ENCODE measurements at places on chromosomes 2 and 18.

DNA sequence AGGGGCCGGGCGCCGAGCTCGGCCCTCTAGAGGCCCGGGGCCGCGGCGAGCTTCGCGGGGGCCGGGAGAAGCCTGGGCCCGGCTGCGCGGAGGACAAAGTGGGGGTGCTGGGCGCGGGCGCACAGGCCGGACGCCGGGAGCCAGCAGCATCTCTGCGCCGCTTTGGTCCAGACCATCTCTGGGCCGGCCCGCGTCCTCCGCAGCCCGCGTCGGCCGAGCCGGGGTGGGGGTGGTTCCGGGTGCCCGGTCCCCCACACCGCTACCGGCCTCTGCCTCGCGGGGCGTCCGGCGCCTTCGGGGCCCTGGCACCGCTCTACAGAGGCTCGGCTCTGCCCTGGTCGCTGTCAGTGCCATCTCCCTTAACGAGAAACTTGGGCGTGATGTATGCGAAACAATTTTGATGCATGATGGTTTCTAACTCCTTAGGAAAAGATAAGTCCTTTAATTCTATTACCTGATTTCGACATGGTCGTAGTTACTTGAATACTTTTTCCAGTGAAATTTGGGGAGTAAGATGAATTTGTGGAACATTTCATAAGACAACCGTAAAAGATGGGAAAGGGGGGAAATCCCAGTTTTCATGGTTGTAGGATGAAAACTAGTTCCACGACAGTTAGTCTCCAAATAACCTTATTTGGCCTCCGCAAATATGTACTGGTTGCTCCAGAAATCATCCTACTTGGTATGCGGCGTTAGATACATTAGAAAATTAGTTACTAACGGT lies 562 bp downstream of the TWSG1 start:
- no peak for DNase-seq

- DNase-seq: no peak
Measured at GRCh38 chr2:177675825-177676224, 283.3 kb downstream of the AGPS start.

- no peak for DNase-seq
Measured at GRCh38 chr2:235493402-235493774, 455 bp upstream of the AGAP1 start.

GRCh38 chr2:11387100-11387390 lies 42.6 kb upstream of the ROCK2 start:
- no peak for DNase-seq

DNA sequence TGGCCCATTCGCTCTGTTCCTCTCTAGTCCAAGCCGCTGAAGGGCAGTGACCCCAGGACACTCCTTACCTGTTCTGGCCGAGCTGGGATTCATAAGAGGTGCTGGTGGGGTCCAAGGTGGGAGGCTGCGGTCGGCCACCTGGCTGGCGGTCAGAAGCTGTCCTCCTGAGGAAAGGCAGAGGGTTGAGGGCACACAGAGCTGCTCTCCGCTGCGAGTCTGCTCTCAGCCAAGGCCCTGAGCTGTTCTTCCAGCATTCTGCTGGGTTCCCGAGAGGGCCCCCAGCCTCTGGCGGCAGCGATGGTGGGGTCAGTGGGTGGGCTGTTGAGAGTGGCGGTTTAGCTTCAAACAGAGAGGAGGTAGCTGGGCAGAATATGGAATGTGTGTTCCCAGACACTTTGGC lies 3.8 kb downstream of the PCARE start:
- DNase-seq: no peak

GRCh38 chr2:8676921-8677645 lies 4.8 kb upstream of the ID2 start:
- peak; percentile 20 for DNase-seq

DNA sequence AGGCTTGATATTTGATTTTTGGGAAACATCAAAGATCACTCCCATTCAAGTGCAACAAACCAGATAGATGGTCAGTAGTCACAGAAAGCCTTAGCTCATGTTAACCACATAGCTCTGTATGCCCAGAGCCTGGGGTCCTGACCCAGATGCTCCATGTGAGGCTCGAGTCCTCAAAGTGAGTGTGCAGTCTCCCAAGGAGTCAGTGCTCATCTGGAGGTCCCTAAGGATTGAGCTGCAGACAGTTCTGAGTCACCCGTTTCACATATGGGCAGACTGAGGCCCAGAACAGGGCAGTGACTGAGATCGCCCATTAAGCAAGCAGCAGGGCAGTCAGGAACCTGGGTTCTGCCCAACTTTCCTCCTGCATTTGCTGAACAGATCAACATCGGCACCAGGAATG lies 9.2 kb downstream of the TMEM37 start:
- DNase-seq: no peak

DNA sequence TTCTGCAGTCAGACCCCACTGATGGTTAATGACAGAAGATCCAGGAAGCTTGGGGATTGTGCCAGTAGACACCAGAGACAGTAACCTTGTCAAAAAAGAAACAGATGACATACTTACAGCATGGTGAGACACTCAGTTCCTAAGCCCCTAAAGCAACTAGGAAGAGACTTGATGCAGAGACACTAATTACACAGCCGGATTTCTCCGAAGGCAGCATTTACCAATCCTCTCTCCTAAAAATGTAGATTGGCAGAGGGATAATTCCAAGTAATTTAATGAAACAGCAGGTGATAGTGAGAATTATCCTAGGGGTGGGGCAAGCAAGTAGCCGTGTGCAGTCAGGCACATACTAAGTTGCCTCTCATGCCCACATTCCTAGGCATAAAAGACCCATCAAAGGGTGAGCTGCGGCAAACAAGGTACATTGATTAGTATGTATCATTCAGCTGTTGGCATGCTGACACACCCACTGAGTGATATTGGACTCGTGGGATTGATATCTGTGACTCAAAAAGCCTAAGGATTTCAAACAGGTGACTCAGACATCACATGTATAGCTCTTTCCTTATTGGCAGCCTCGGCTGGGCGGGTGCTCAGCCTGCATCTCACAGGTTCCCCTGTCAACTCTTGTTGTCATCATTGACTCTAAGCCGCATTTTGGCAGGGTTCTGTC lies 296.7 kb upstream of the ATP5MC3 start:
- no peak for DNase-seq

- no peak for DNase-seq
Measured at GRCh38 chr18:27704736-27705361, 472.1 kb downstream of the CDH2 start.

- no peak for DNase-seq
Measured at GRCh38 chr18:32300914-32301313, 111.1 kb downstream of the MEP1B start.

DNA sequence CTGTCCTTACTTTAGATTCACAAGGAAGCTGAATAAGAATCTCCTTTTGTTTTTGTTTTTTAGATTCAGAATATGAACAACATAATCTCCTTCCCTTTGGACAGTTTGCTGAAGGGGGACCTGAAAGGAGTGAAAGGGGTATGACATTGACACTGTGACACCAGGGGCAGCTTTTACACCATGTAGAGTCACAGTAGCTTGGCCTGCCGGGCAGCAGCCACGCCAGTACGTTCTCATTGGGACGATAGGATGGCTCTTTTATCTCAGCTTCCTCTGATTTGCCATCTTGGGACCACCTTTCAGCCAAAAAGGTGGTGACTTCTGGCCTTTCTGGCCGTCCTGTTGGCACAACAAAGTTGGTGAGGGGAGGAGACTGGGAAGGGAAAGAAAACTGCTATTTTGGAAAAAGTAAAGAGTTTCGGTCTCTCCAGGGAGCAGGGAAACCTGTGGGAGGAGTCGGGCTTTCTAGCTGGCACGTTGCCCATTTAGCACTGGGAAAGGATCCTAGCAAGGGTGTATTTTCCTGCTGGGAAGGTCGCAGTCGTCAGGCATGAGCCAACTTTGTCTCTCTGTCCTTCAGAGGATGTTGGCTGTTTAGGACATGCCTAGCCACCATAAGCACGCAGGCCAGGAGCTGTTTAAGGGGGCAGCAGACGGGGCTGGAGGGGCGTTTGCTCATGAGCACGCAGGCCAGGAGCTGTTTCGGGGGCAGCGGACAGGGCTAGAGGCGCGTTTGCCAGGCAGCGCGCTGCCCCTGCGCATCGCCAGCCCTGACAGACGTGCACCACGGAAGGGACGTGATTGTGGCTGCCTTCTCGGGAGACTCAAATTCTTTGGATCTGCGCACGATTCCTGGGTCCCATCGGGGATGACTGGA lies 104.6 kb downstream of the ITGB1BP1 start:
- no peak for DNase-seq

DNA sequence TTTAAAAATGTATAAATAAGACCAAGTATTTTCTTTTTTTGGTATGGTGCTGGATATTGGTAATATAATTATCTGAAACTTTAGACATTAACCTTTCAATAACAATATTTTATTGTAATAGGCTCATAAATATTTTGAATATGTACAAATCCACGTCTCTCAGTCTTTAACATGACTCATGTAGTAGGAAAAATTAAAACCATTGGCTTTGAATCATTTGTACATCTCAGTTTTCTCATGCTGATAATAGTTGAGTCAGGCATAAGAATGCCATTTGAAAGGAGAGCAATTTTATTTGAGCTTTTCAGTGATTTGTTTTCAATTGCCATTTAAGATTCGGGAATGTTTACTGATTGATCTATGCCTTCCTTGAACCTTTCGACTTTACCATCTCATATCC lies 364.8 kb downstream of the TGIF1 start:
- no peak for DNase-seq

- DNase-seq: no peak
Measured at GRCh38 chr18:61887838-61888237, 5.0 kb downstream of the RNF152 start.

DNA sequence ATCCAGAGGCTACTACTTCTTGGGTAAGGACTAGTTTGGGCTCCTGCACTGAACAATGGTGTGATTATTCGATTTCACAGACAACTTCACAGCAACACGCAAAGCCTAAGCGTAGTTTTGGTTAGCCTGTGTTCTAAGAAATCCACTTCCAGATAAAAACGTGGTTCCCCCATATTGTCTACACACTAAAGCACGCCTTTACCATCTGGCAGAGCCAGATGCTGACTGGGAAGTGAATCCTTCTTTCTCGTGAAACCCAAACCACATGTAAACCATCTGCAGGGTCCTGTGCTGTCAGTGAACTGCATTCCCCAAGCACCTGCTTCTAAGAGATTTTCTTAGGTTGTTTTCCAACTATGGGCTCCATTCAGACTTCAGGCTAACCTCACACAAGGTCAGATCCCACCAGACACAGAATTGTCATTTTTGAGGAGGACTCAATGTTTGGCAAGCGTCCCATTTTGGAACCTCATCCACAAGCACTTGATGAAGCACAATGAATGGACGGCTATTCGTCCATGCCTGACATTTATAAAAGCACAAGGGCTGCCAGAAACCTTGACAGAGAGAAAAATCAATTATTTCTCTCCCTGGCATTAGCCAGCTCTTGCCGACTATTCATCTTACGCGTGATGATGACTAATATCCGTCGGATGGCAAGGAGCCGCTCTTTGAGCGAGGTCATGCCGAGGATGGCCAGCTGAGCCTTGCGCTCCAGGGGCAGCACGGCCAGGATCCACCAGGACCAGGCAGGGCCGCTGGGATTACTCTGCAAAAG lies 38.4 kb downstream of the LONRF2 start:
- peak; percentile 68 for DNase-seq

GRCh38 chr2:55142518-55142917 lies 89.6 kb downstream of the CLHC1 start:
- DNase-seq: no peak

DNA sequence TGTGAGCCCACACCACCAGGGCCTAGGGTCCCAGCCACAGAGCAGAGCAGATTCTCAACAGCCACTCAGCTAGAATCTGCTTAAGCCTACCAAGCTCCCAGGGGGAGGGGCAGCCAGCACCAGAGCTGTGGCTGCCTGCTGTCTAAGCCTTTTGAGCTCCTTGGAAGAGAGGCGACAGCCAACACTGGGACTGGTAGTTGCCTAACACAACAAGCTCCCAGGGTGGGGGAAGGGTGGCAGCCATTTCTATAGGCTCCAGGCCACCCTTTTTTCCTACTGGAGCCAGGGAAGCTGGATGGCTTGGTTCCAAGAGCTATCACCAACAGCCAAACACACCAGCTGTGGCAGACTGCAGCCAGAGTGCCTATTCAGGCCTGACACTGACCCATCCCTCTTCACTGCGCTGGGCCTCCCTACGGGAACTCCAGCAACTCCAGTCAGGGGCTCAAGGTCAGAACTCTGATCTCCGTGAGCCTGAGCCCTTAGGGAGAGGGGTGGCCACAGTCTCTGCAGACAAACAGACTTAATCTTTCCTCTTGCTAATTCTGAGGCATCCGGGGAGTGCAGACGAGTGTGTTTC lies 1824.3 kb upstream of the CELF4 start:
- peak; percentile 81 for DNase-seq

DNA sequence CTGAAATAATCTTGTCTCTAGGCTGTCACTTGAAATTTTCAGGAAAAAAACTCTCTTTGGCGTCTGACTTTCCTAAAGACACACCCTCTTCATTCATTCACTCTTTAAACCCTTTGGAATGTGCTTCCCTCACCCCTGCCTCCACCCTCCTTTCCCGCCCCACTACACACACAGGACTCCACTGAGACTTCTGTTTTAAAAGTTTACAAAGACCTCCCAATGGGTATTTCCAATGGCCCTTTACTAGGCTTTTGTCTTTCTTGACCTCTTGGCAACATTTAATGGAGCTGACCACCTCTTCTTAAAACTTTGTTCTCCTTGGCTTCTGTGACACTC lies 96.1 kb downstream of the RBMS1 start:
- no peak for DNase-seq

- DNase-seq: peak; percentile 63
Measured at GRCh38 chr18:55343396-55344073, 244.5 kb downstream of the TCF4 start.

GRCh38 chr2:172753610-172754009 lies 18.0 kb downstream of the RAPGEF4 start:
- no peak for DNase-seq

DNA sequence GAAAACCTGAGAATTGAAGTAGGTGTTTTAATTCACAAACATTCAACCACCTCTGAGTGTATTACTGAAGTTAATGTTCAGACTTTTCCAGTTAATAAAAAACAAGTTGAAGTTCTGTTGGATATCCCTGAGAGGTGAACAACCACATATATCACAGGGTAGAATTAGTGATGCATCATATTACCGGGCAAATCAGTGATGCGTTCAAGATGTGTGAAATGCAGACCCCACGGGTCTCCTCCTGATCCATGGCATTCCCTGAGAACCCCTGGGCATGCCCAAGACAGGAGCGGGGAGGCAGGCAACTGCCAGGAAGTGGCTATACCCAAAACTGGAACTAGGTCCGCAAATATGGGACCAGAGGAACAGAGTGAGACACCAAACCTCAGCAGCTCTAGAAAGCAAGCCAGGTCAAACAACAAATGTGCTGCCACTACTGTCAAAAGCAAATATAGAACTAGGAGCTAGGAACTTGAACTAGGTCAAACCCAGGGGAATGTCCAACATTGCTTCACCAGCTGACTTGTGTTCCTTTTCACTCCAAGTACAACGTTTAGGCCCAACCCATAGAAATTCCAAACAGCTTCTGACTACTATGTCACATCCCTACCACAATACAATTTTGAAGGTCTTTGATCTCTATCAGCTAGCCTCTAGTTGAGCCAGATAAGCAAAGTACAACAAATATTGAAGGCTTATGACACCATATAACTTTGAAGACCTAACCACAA lies 20.2 kb downstream of the PSTPIP2 start:
- no peak for DNase-seq

- DNase-seq: no peak
Measured at GRCh38 chr2:182655750-182656149, 60.3 kb upstream of the DNAJC10 start.

Data from NCI-H524 (cell line).